ENCODE measurements at places on chromosomes 6 and 20. TPM values are rescaled to one million over a fixed set of nuclear protein-coding genes. Genes with fewer than 3 reads are reported as not detected.

HLA-DPA1 gene
- 0.25 TPM for total RNA-seq

AIF1 gene
- not detected for total RNA-seq

CNBD2 gene
- 6.1 TPM for total RNA-seq

FAM217A gene
- not detected for total RNA-seq

LCA5 gene
- total RNA-seq = 0.74 TPM

GRM1 gene
- 0.02 TPM for total RNA-seq

BCAS1 gene
- total RNA-seq = 0.36 TPM

MCHR2 gene
- total RNA-seq = not detected

ZBTB22 gene
- 3.3 TPM for total RNA-seq

MAS1 gene
- not detected for total RNA-seq

ALDH8A1 gene
- 0.10 TPM for total RNA-seq

WFDC10B gene
- total RNA-seq = not detected

ANGPT4 gene
- total RNA-seq = 0.02 TPM

CLDN20 gene
- total RNA-seq = not detected

APCDD1L gene
- total RNA-seq = 0.05 TPM

MLN gene
- not detected for total RNA-seq

All from A549 treated with Hydrocortisone at 1 μM for 4 hours (cell line).